ENCODE measurements at places on chromosomes 3 and 15. TPM values are rescaled to one million over a fixed set of nuclear protein-coding genes. Genes with fewer than 3 reads are reported as not detected.
A peak's percentile ranks its signal among the peaks of the same experiment; 100 is the strongest.

Gene LMAN1L
- not detected for total RNA-seq

Gene USP13
- 10.3 TPM for total RNA-seq

Gene CPN2
- total RNA-seq, result not detected

Gene BUB1B
- 59.8 TPM for total RNA-seq

Gene CLSTN2
- total RNA-seq, result 3.0 TPM

Gene LMCD1
- 70.2 TPM for total RNA-seq

Gene LEKR1
- total RNA-seq, result 0.06 TPM

Gene RPL15
- 1,941 TPM for total RNA-seq

Gene GANC
- 11.2 TPM for total RNA-seq

Gene FAM98B
- 7.8 TPM for total RNA-seq

Gene PLIN1
- total RNA-seq, result 0.06 TPM

Gene TP53BP1
- total RNA-seq, result 17.5 TPM

Gene AVEN
- total RNA-seq, result 25.3 TPM

Gene RHCG
- total RNA-seq, result 0.07 TPM

Gene RASL12
- not detected for total RNA-seq

DNA sequence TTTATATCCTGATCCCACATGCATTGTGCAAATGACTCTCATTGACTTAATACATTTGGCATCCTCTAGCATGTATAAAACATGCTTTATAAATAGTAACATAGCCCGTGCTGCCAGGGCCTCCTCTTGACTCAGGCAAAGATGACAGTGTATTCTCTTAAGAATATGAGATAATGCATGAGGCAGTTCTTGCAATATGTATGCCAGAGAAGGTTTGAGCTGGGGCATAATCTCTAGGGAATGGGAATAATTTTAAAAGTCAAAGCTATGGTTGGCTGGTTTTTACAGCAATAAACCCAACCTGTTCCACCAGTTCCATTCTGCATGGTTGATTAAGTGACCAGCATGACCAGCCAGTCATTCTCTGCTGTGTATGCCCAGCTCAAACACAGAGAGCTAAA lies 179.0 kb upstream of the PFN2 start:
- DNase-seq, result peak; percentile 61

DNA sequence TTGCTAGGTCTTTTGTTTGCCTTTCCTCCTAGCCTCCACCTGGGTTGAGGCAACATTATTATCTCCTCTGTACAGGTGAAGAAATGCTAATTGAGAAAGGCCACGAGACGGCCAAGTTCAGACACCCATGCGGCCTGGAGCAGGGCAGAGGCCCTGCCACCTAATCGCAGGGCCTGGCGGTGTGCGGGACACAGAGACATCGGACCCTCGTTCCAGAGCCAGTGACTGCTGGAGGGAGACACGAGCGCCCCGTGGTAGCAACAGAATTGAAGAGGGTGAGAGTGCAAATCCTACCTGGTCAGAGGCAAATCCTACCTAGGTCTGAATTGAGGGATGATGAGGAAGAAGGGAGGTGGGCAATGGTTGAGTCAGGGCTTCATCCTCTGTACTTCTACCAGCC lies 113.8 kb upstream of the MEF2A start:
- DNase-seq, result no peak

GRCh38 chr3:152738656-152739055 lies 96.3 kb upstream of the P2RY1 start:
- no peak for DNase-seq

- DNase-seq, result no peak
Observed at GRCh38 chr3:185724761-185725160, 100.1 kb downstream of the IGF2BP2 start.

GRCh38 chr15:101580431-101580830 lies 71.8 kb downstream of the TM2D3 start:
- no peak for DNase-seq

GRCh38 chr3:53038679-53039375 lies 7.0 kb downstream of the SFMBT1 start:
- DNase-seq, result no peak

GRCh38 chr15:82551646-82552247 lies 11.5 kb upstream of the RPS17 start:
- no peak for DNase-seq

- DNase-seq, result no peak
Observed at GRCh38 chr3:56023546-56023945, 444.7 kb downstream of the ERC2 start.

DNA sequence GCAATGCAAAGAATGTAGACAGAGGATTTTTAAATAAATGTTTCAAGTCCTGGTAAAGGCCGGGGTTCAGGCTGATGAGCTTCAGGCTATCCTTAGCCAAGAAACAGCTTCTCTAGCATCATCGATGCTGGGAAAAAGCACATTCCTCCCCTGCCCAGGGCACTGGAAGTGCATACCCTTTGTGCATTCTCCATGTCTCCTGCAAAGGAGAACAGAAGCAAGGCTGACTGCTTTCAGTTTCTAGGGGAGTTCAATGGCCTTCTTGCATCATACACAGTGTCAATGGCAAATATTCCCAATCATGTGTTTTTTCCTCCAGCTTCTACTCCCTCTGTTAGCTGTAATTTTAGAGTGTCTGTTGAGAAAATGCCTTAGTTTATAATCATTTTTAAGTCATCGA lies 59.9 kb downstream of the GPR176 start:
- DNase-seq, result peak; percentile 90

DNA sequence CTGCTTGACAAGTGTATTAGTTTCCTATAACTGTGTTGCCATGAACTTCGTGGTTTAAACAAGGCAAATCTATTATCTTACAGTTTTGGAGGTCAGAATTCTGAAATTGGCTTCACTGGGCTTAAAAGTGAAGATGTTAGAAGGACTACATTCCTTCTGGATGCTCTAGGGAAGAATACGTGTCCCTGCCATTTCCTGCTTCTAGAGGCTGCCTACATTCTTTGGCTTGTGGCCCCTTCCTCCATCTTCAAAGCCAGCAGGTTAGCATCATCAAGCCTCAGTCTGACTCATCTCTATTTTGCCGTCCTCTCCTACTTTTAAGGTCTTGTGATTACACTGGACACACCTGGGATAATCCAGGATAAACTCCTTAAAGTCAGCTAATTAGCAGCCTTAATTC lies 327.7 kb downstream of the SATB1 start:
- DNase-seq, result no peak

DNA sequence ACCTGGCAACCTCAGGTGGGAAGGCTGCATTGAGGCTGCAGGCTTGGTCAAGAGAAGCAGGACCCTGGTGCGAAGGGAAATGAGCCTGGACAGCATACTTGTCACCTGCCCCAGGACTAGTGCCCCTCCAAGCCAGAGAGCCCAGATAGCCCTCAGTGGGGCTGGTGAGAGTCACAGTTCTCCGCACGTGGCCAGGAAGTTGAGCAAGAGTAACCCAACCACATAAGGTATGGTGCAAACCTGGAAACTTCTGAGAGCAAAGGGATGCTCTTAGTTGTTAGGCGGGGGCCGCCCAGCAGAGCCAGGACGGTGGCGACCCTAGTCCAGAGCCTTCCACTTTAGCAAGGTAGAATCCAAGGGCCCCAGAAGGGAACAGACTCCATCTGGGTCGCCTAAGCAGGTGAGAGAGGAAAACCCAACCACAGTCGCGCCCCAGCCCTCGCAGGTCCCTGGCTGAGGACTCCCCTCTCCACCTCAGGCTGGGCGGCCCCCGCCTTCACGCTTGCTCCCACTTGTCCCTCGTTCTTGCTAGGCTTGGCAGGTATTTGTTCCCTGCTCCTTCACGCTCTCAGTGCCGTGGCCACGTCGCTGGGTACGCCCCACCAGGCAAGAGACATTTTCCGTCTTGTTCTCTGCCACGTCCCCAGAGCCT lies 1.1 kb upstream of the VPS18 start:
- DNase-seq, result no peak

DNA sequence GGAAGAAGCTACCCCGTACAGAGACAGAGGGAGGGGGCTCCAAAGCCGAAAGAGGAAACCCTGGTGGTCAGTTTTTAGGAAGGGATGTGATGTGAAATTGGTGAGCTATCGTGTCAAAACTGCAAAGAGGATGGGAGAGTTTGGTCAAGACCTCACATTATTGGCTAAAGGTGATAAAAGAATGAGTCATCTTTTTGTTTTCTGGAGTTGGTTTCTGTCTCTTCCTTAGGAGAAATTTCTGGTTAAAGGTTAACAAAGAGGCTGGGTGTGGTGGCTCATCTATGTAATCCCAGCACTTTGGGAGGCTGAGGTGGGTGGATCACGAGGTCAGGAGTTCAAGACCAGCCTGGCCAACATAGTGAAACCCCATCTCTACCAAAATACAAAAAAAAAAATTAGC lies 217.8 kb upstream of the CBLB start:
- peak; percentile 33 for DNase-seq

DNA sequence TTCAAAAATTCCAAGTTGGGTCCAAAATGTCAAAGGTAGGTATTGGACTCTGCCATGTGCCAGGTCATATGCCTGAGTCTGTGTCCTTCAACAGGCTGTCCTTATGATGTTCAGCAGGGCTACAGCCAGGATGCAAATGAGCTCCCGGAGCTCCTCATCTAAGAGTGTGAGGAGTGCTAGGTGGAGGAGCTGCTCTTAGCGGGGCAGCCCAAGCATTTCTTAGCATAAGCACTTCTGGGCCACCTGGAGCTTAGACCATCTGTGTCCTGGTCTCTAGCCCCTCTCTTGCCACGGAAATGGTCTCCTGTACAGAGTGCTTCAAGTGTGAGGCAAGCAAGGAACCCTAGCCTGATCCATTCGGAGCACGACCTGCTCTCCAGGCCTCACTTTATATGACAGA lies 64.6 kb upstream of the PRR23C start:
- no peak for DNase-seq

GRCh38 chr15:56042982-56043980 lies 49.9 kb upstream of the NEDD4 start:
- DNase-seq, result no peak

GRCh38 chr15:80984856-80985255 lies 4.8 kb downstream of the MESD start:
- no peak for DNase-seq

- DNase-seq, result peak; percentile 20
Observed at GRCh38 chr3:160577556-160578195, 12.3 kb upstream of the KPNA4 start.

DNA sequence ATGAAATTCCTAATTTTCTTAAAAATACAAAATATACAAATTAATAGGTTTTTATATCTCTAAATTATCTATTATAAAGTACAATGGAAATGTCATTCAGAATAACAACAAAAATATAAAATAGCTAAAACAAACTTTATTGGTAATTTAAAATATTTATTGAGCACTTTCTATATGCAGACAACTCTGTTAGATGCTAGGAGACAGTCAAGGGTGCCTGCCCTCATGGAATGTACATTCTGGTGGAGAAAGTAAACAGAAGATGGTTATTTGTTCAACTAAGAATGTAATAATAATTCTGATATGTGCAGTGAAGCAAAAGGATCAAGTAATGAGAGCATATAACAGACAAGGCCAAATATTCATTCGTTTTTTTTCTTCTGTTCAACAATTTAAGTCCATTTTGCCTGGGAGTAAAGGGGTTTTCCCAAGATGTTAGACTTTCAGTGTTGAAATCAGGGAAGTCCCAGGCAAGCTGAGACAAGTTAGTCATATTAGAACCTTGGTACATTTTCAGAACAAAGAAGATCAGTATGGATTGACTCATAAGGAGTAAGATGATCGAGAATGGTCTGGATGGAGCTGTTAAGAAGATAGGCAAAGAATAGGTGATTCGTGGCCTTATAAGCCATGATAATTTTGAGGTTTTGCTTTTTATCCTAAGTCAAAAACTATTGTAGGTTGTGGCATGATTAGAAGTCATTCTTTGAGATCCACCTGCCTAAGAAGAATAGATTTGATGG lies 150.2 kb upstream of the MLF1 start:
- peak; percentile 84 for DNase-seq

GRCh38 chr3:155870945-155871745 lies 695 bp downstream of the GMPS start:
- DNase-seq, result no peak

- peak; percentile 35 for DNase-seq
Observed at GRCh38 chr3:58271901-58272501, 34.0 kb upstream of the RPP14 start.

DNA sequence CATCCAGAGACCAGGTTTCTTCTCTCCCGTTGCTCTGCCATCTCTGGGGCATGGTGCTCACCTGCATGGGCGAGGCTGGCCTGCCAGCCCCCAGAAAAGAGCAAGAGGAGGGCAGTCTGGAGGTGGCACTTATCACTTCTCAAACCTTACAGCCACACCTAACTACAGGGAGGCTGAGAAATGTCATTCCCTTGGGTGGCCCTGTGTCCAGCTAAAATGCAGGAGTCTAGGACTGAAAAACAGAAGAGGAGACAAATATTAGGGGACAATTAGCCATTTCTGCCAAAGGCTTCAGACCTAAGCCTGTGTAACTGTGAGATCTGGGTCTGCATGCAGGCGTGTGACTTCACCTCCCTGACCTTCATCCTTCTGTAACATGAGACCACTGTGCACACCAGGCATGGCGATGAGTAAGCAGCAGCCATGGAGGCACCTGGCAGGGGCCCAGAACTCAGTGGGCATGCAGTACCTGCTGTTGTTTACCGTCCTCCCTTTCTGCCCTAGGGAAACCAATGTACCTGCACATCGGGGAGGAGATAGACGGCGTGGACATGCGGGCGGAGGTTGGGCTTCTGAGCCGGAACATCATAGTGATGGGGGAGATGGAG lies 83.4 kb downstream of the MESD start:
- peak; percentile 12 for DNase-seq

- DNase-seq, result no peak
Observed at GRCh38 chr3:82122554-82123345, 361.3 kb upstream of the GBE1 start.
